GM23248 (cell line): ENCODE measurements at places on chromosomes 6 and 20. TPM values are rescaled to one million over a fixed set of nuclear protein-coding genes. Genes with fewer than 3 reads are reported as not detected.

Gene RAET1L
- total RNA-seq, result not detected in 2 replicates

Gene ULBP3
- total RNA-seq, result 10.1 and 12.6 TPM in 2 replicates

Gene CDH4
- total RNA-seq, result 3.9 and 4.4 TPM in 2 replicates

Gene BPI
- not detected in 2 replicates for total RNA-seq

Gene PAK5
- total RNA-seq, result not detected in 2 replicates

Gene GRIK2
- total RNA-seq, result 0.38 and 7.1 TPM in 2 replicates

Gene SNX3
- total RNA-seq, result 234 and 236 TPM in 2 replicates

Gene TP53TG5
- not detected in 2 replicates for total RNA-seq

Gene SIRPD
- total RNA-seq, result not detected in 2 replicates

Gene NKAPL
- 0.97 and 1.9 TPM in 2 replicates for total RNA-seq

Gene MATN4
- not detected in 2 replicates for total RNA-seq

Gene POM121L2
- not detected in 2 replicates for total RNA-seq

Gene FKBP1C
- total RNA-seq, result 0.11 and 0.13 TPM in 2 replicates

Gene ABHD16B
- not detected in 2 replicates for total RNA-seq

Gene SRSF12
- total RNA-seq, result under 0.01 and 0.65 TPM in 2 replicates

Gene ZC3H12D
- 0.54 TPM in 1 of 2 replicates, not detected in the other for total RNA-seq

Gene RRBP1
- 182 and 231 TPM in 2 replicates for total RNA-seq

Gene RHAG
- total RNA-seq, result not detected in 2 replicates

Gene CALHM4
- not detected in 2 replicates for total RNA-seq

Gene C20orf141
- not detected in 2 replicates for total RNA-seq

Gene MOCS1
- 9.0 and 10.2 TPM in 2 replicates for total RNA-seq

Gene BTN1A1
- 0.11 TPM in 1 of 2 replicates, not detected in the other for total RNA-seq

Gene EEF1A2
- 0.43 TPM in 1 of 2 replicates, not detected in the other for total RNA-seq

Gene ARMC2
- total RNA-seq, result 0.97 and 1.4 TPM in 2 replicates

Gene CDSN
- not detected in 2 replicates for total RNA-seq

Gene MAPK13
- 3.0 and 6.6 TPM in 2 replicates for total RNA-seq

Gene HLA-DQA1
- not detected in 2 replicates for total RNA-seq

Gene ARFGAP1
- total RNA-seq, result 88.5 and 105 TPM in 2 replicates

Gene ATP6V1G2
- total RNA-seq, result 0.89 and 1.8 TPM in 2 replicates

Gene AGER
- total RNA-seq, result 0.22 TPM in 1 of 2 replicates, not detected in the other

Gene RAD21L1
- total RNA-seq, result not detected in 2 replicates

Gene PRDM1
- total RNA-seq, result 2.7 and 3.8 TPM in 2 replicates

Gene OOEP
- not detected in 2 replicates for total RNA-seq

Gene WDR46
- total RNA-seq, result 64.4 and 81.9 TPM in 2 replicates

Gene SLC17A2
- total RNA-seq, result not detected in 2 replicates
